ENCODE measurements at places on chromosomes 6 and 20.

DNA sequence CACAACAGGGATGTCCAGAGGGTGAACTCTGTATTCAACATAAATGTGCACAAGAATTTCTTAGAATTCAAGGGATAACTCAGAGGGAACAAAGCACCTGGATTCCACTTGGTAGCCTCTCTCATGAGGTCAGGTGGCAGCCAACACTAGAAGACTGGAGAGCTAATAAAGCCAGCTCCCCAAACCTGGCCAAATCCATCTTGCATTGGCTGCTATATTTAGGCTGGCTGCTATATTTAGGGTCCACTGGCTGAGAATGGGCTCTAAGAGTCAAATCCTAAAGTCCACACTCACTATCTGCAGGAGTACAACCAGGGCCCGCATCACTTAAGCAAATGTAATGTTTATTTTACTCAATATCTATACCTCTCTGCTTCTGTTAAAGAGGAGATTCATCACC, 20.0 kb downstream of the TBC1D7 start:
- no peak for DNase-seq

GRCh38 chr20:40883097-40883496, 145.5 kb upstream of the TOP1 start:
- no peak for DNase-seq

DNA sequence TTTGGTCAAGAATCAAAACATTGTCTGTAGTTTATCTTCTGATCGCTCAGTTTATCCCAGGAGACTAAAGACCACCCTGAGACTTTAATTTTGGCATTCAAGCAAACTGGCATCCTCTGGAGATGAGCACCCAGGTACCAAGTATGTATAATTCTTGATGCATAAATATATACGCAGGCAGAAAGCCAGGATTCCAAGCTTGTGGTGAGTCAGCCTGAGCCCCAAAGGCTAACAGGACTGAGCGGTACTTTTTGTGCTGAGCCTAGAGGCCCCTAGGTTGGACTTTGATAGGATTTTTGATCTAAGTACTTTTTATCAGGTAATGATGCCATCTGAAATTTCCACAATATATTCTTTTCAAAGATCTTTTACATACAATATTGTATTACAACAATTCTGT, 301.3 kb downstream of the TFAP2B start:
- no peak for DNase-seq

GRCh38 chr20:62012631-62013030, 53.0 kb downstream of the TAF4 start:
- no peak for DNase-seq

DNA sequence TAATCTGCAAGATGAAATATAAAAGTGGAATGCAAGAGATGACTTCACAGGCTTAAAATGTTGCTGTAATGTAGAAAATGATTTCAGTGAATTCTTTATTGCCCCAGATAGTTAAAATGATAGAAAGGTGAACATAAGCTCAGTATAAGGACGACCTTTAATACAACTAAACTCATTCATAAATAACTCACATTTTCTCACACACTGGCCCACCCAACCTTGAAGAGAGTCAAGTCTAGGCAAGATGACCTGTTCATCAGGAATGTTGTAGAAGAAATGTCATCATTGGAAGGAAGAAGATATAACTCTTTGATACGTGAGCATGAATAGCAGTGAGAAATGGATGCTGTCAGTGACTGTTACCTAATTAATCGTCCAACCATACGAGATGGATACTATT, 111.1 kb upstream of the SASH1 start:
- DNase-seq, result no peak

- no peak for DNase-seq
Observed at GRCh38 chr20:49909499-49910339, 5.6 kb downstream of the SPATA2 start.

GRCh38 chr20:61887596-61888093, 178.0 kb downstream of the TAF4 start:
- DNase-seq, result no peak

DNA sequence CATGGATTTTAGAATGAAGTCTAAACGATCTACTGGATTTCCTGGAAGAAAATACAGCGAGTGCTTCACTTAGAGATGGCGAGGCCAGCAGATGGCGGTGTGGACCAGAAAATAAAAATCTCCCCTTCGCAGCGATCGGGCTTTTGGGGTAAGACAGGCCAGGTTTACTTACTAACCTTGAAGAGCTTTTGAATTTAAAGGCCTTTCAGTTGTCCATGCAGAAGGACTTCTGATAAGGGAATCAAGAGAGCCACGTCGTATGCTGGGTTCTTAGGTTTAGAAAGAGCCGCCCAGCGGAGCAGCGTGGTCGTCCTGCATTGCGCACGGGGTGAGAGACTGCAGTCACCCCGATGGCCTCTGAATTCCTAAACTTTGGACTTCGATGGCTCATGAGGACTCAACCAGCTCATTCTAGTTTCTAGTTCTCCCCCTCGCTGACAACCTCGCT, 125.2 kb upstream of the RALGAPA2 start:
- peak; percentile 51 for DNase-seq

- no peak for DNase-seq
Observed at GRCh38 chr20:64099880-64100565, 7.3 kb downstream of the NPBWR2 start.

DNA sequence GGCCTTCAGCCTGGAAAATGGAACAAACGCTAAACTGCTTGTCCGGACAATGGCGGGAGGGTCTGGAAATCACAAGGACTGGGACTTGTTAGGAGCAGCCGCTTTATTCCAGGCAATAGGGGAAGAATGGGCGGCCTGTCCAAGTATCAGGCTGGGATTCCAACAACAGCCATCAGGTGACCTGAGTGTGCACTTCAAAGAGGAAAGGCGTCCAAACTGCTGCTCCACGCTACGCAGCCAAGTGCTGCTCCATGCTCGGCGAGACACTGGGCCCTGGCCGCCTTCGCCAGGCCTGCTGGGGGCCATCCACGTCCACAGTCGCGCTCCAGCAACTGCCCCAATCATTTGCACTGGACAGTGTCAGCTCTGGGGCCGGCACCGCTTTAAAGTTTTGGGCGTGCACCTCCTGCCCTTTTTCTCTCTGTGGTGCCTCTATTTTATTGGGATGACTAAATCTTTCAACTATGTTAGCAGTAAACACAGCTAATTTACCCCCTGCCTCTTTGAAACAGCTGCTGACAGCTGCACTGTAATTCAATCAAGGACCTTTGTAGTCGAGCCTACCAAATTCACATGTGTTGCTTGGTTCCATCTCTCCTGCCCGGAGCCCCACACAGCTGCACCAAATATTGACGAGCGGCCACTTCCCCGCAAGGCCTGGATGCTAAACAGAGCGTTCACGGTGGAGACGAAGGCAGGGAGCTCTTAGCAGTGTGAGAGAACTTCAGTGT, 98.3 kb downstream of the BMP7 start:
- no peak for DNase-seq

- DNase-seq, result no peak
Observed at GRCh38 chr20:17068084-17068711, 158.6 kb upstream of the PCSK2 start.

DNA sequence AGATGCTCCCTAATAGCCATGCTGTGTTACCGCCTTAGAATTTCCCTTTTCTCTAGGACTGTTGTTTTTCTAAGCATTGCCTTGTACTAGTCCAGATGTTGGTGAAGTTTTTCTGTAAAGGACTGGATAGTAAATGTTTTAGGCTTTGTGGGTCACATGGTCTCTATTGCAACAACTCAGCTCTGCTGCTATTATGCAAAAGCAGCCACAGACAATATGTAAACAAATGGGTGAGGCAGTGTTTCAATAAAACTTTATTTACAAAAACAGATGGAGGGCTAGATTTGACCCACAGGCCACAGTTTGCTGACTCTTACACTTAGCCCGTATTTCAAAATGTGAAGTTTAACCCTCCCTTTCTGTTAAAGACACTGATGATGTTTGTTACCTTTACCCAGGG, 207.6 kb upstream of the MYLIP start:
- DNase-seq, result no peak

DNA sequence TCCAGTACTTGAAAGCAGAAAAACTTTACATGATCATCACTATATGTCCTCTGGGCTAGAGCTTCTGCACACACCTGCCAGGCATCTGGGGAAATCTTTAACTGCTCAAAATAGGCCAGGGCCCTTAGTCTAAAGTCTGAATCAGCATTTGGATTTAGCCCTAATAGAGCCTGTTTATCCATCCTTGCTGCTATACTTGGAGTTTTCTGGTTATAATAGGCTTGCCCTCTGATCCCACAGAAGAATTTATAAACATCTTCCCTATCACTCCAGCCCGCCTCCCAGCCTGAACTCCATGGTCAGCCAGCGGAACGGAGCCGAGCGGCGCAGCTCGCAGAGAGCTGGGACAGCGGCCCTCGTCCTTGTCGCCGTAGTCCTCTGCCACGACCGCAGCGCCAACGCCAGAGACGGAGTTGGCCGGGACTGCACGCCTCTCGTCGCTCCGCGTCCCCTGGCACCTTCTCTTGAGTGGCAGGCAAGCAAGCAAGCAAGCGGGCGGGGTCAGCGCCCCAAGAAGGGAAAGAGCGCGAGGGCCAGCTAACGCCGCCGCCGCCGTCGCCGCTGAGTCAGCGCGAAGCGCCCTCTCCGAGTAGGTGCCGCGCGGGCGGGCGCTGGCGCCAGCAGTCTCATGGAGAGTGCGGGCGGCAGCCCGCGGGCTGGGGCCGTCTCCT, 25.4 kb upstream of the ASIP start:
- peak; percentile 88 for DNase-seq

- no peak for DNase-seq
Observed at GRCh38 chr6:156107624-156108101, 652.0 kb upstream of the NOX3 start.

DNA sequence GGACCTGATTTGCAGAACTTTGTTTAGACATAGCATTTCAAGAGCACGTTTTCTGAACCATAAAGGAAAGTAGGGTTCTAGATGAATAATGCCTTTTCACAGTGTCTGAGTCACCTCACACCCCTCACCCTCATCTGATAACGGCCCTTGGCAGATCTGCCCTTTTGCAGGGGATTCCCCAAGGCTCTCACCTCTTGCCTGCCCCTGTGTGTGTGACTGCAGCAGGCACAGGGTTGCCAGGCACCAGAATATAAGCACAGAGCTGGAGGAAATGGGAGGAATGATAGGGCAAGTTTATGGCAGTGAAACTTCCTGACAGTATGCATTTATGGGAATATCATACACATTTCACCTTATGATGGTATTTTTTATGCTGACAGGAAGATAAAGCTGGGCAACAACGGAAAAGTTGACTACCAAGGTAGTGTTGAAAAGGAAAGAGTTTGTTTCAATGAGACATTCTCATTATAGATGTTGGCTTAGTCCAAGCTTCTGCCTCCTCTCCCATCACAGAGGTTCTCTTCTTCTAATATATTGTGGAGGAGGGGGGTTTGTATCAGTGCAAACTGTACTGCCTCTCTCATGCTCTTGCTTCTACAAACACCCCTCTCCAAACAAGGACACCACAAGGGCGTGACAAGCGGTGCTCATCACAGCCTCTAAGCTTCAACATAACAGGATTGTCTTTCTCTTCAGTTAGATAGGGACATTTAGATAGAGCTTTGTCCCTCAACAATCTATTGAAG, 101.5 kb upstream of the BACH2 start:
- DNase-seq, result no peak

GRCh38 chr20:19977373-19977770, 39.8 kb upstream of the NAA20 start:
- DNase-seq, result no peak

GRCh38 chr6:52063584-52064344, 23.6 kb downstream of the PKHD1 start:
- peak; percentile 25 for DNase-seq

DNA sequence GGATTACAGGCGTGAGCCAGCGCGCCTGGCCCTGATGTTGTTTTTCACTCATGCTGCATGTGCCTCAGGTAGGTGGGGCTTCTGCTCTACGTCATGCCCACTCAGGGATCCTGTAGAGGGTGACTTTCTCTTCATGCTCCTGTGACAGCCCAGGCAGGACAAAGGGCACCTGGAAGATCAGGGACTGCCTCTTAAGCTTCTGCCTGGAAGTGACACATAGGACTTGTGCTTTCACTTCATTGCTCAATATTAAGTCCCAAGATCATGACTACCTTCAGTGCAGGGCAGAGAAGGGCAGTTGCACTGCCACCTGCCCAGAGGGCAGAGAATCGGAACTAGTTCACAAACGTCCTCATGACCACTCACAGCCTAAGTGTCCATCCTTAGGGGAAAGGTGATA, 249.5 kb upstream of the SULF2 start:
- DNase-seq, result no peak

- no peak for DNase-seq
Observed at GRCh38 chr6:130115036-130115435, 96.7 kb downstream of the L3MBTL3 start.

- DNase-seq, result no peak
Observed at GRCh38 chr6:140414966-140415620, 1040.6 kb upstream of the CITED2 start.

DNA sequence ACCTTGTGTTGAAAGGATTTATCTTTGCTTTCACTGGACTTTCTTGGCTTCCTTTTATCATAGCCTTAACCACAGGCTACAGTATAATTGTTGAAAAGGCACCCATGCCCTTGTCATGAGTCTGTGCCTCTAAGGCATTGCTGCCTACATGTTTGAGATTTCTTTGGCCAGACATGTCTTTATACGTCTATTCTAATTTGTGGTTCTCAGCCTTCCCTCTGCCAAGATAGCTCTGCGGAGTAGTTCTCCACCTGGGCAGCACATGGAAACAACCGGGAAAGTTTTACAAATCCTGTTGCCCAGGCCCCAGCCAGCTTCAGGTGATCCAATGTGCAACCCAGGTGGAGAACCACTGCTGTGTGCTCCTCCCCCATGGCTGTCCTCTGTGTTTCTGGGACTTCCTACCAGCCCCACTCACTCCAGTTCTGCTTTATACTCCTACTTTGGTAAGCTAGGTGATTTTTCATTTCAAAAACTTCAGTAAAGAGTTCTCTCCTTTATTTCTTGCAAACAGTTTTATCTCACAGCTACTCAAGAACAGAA, 159.6 kb upstream of the MYLIP start:
- no peak for DNase-seq

- no peak for DNase-seq
Observed at GRCh38 chr20:63404129-63405085, 43.3 kb upstream of the CHRNA4 start.

DNA sequence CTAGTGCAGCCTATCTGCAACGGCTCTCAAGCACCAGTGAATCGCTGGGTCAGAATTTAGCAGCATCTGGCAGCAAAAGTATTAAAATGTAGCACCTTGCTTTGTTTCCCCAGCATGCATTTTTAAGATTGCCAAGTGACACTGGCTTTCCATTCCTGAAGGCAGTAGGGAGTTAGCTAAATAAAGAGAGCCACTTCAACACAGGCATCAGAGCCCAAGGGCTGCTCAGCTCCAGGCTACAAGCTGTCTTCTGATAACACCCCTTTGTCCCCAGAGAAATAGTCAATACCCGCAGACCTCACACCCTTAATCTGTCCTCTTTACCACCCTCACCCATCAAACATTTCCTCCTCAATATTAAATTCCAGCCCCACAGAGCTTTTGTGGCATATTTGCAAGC, 19.7 kb upstream of the MDFI start:
- no peak for DNase-seq
